IMR-90 (cell line): ENCODE measurements at places on chromosomes 2 and 18. TPM values are rescaled to one million over a fixed set of nuclear protein-coding genes. Genes with fewer than 3 reads are reported as not detected.

Gene LYPD6B
- under 0.01 TPM in 1 of 2 replicates, not detected in the other for total RNA-seq

GRCh38 chr2:11082880-11083279, 72.4 kb upstream of the SLC66A3 start:
- peak; percentile 12 for DNase-seq

GRCh38 chr2:158115202-158115767, 13.6 kb downstream of the UPP2 start:
- DNase-seq, result no peak

Gene COL4A4
- 0.28 TPM in 1 of 2 replicates, not detected in the other for total RNA-seq

- no peak for DNase-seq
Measured at GRCh38 chr2:239806276-239806675, 218.9 kb downstream of the NDUFA10 start.

- DNase-seq, result no peak
Measured at GRCh38 chr2:186130748-186131641, 355.1 kb upstream of the ZC3H15 start.

GRCh38 chr2:219045937-219046550, 4.7 kb upstream of the CFAP65 start:
- peak; percentile 27 for DNase-seq
